ENCODE measurements at places on chromosomes 7 and 10.

- no peak for DNase-seq
Measured at GRCh38 chr10:48464871-48465736, 139.8 kb downstream of the ARHGAP22 start.

GRCh38 chr7:75039166-75039565, 34.4 kb downstream of the RCC1L start:
- no peak for DNase-seq

DNA sequence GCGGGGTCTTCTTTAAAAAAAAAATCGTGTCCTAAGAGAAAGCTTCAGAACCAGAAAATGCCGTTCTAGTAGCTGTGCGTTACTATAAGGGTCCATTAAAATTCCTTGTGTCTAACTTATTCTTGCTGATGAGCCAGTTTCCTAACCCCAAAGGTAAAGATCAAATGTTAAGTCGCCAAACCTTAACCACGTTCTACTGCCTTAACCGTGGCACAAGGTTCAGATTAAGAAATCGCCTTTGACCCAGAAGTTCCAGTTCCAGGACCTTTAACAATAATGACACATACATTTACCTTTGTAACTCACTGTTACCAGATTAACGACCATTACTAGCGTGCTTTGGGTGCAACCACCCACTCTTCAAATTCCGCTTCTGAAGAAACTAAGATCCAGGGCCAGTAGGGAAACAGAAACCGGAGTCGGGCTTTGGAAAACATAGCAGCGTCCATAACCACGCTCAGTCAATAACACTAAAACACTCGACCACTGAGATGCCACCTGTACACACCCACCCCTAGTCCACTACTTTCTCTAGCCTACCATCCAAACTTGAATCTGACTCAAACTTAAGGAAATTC, 620 bp downstream of the BET1 start:
- no peak for DNase-seq

DNA sequence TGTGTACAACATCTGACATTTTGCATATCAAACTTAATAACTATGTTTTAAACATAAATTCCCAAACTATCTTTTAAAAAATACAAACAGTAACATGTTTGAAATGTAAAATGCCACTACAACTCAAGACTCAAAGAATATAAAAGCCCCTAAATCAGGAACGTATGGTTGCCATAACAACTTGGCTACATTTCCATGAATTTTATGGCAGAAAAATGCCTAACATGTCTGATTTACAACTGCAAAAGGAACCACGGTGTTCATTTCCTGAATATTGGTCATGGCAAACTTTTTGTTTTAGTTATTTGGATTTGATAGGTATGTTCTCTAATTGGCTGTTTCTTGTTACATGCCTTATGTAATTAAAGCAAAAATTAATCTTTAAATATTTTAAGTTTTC, 2.0 kb downstream of the SOSTDC1 start:
- no peak for DNase-seq

DNA sequence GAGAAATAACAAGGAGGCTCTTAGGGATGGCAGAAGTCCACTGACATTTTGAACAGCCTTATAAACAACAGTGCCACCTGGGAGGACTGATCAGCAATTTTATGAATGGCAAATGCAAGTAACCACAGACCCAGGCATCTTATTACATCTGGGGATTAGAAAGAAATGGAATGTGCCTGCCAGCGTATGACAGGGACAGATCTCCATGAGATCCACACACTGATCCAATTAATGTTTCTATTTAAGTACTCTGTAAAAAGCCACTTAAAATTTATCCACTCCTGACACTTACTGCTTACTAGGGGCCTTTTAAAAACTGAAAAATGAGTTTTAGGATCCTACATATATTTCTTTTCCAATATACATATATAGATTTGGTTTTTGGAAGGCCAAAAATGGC, 28.6 kb downstream of the PARD3 start:
- DNase-seq, result no peak

DNA sequence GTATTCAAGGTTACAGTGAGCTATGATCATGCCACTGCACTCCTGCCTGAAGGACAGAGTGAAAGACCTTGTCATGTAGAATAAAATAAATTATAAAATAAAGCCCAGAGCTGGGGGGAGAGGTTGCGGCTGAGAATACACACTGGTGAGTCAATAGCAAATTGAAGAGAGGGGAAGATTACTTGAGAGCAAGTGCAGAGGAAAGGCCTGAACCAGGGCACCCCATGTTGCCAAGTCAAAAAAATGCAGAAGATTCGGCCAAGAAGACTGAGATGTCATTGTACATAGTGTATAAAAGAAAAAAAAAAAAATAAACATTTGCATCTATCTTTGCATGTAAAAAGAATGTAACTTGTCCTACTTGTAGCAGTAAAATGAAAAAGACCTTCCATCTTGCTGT, 32.5 kb downstream of the RHEB start:
- no peak for DNase-seq

DNA sequence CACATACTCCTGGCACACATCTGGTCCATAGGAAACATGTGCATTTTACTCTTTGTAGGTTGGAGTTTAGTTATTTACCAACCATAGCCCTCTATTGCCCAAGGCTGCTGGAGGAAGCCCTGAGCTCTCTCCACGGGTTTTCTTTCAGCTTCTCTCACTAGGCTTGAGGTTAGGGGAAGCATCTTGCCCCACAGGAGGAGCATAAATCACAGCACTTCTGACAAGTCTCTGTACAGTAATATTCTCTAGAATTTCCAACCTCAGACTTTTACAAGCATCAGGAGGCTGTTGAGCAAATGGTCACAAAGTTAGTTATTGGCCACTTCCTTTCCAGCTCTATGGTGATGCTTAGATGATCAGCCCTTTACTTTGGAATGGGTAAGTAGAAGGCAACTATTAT, 122.9 kb upstream of the GLI3 start:
- no peak for DNase-seq
